ENCODE measurements at places on chromosomes 3 and 15. TPM values are rescaled to one million over a fixed set of nuclear protein-coding genes. Genes with fewer than 3 reads are reported as not detected.

The EHD4 gene
- total RNA-seq: 35.7 TPM

The EPHA3 gene
- 0.09 TPM for total RNA-seq

The SERP1 gene
- 96.1 TPM for total RNA-seq

- DNase-seq: no peak
Observed at GRCh38 chr3:188320757-188321156, 166.8 kb downstream of the LPP start.

The ROBO1 gene
- total RNA-seq: 2.1 TPM

DNA sequence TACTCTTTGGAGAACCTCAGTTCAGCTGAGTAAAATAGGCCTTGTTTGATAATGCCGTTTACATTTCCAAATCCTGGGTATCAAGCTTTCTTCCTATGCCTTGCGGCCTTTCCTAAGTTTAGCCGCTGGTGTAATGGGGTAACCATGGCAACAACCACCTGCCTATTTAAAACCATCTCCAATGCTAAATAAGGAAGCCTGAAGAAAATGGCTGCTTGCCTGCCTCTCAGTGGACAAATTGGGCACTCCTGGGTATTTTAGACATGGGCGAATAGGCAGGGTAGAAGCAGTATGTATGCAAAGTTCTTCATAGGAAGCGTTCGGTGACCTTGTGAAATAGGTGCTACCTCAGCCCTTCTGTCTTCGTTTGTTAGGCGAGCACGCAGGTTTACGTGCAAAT is 122.7 kb downstream of the DGKG start:
- DNase-seq: no peak

DNA sequence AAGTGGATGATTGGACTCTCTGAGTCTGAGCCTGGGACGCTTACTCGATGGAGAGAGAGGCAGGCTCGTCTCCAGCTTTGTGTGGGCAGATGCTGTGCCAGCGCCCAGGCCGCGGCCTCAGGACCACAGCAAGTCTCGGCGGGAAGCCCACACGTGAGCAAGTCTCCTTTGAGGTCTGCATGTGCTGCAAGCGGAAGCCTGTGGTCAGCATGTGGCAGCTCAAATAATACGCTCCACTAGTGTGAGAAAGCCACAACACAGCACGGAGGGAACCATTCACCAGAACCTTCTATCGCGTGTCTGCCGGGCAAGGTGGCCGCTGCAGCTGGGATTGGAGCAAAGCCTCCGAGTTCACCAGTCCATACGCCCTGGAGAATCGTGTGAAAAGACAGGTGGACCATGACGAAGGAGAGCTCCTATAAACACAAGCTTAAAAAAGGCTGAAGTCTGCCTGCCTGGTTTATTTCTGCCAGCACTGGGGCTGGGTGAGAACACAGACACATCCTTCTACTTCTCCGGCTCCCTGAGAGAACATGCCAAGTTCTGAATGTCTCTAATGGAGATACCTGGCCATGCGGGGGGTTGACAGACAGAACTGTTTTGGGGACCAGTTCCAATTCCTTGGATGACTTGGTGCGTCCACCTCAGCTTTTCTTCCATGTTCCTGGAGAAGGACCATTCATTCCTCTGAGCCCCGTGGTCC is 82.0 kb upstream of the LRIG1 start:
- peak; percentile 37 for DNase-seq

GRCh38 chr3:150742679-150743078 is 20.3 kb downstream of the SIAH2 start:
- DNase-seq: no peak

The DUOXA2 gene
- not detected for total RNA-seq

GRCh38 chr3:11982341-11982941 is 21.7 kb upstream of the SYN2 start:
- DNase-seq: no peak

The IQCF5 gene
- total RNA-seq: not detected

DNA sequence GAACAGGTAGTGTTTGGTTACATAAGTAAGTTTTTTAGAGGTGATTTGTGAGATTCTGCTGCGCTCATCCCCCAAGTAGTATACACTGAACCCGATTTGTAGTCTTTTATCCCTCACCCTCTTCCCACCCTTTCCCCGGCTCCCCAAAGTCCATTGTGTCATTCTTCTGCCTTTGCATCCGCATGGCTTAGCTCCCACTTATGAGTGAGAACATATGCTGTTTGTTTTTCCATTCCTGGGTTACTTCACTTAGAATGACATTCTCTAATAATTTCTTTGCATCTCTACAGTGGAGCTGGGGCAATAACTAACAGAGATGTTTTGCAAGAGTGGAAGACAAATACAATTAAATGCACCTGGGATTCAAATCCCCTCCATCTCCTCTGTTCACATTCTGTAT is 93.2 kb downstream of the TP63 start:
- DNase-seq: no peak

The KNG1 gene
- total RNA-seq: not detected

The FSTL1 gene
- total RNA-seq: 0.83 TPM

GRCh38 chr3:58989163-58989562 is 60.7 kb downstream of the CFAP20DC start:
- no peak for DNase-seq

GRCh38 chr3:166663194-166663593 is 716.9 kb downstream of the ZBBX start:
- DNase-seq: no peak

DNA sequence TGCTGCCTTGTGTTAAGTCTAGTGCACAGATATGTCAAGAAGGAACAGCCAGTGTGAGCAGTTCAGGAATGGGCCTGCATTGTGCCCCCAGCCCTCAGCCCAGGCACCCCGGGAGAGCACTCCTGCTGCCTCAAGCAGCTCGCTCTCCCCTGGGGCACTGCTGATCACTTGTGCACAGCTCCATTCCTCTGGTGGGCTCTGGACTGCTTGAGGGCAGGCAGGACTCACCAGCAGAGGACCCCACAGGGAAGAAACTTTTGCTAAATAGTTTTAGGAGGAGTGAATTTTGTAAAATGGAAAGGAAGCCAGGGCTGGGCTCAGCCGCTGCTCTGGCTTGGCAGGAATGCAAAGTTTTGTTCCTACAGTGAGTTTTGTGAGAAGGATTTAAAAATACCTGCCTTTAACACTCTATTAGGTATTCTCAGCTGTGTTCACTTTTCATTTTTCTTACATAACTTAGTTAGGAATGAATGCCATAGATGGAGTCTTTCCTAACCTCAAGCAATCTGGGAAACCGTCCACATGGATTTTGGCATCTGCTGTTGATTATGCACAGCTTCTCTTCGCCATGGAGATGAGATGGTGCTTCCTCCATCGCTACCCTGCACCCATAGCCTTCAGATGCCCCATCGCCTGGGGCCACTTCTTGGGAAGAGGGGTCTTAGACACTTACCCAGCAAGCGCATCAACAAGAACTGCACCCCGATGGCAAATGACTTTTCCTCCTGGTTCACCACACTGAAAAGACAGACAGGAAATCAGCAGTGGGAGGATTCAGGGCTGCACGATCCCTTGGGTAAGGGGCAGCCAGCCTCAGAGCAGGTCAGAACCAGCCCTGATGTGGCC is 42.3 kb upstream of the RAB6B start:
- DNase-seq: no peak

DNA sequence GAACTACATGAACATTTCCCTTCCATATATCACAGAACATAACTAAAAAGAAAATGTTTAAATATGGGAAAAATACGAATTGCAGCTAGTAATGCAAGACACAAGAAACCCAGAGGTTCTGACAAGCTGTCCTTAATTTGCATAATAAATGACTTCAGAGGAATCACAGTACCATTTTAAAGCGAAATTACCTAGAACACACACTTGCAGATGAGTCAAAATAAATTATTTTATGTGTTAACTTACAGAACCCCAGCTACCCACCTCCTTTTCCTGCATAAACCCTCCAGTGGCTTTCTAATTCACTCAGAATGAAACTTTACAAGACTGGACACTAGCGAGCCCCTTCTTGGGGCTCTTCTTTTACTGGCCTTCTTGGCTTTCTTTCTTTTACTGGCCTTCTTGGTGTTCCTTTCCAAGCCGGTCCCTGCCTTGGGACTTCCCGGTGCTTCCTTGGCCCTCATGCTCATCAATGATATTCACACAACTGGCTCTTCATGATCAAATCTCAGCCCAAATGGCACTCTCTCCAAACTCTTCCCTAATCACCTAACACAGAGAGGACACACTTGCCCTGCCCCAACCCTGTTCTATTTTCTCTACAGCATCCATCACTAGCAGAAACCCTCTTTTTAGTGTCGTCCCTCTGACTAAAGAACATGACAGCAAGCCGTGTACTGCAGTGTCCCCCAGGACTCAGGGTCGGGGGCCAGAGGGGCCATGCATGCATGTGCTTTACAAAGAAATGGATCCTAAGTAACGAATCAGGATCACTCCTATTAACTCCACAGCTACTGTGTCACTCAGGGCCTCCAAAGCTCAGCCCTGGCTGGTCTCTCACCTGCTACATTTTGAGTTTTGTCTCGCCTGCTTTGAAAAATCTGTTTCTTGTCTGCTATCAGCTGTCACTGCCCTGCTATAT is 4.8 kb downstream of the CHSY1 start:
- DNase-seq: no peak

GRCh38 chr3:9361691-9362388 is 1.0 kb upstream of the THUMPD3 start:
- DNase-seq: no peak

The TMEM158 gene
- not detected for total RNA-seq

GRCh38 chr3:70818145-70818544 is 505.7 kb upstream of the MDFIC2 start:
- no peak for DNase-seq

The SLTM gene
- 85.9 TPM for total RNA-seq

DNA sequence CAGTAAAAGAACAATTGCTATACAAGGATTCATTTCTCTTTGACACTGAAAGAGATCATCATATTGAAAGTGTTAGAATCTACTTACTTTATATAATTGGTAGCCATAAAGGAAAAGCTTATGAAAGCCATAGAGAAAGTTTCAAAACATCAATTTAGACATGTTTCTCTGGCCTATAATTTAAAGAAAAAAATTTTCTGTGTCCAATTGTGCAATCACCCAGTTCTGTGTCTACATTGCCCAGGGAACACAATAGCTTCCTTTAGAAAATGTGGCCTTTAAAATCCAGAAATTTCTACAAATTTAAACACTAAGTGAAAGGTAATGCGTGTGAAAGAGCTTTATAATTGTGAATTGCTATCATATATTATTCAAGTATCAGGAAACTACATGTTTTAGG is 259.2 kb downstream of the GBE1 start:
- DNase-seq: no peak

The WDR6 gene
- total RNA-seq: 109 TPM

The RTP1 gene
- not detected for total RNA-seq

The CCR9 gene
- not detected for total RNA-seq

The LRTM1 gene
- not detected for total RNA-seq

The SGO1 gene
- 29.4 TPM for total RNA-seq

The CORO2B gene
- 0.11 TPM for total RNA-seq

The PRTG gene
- not detected for total RNA-seq

DNA sequence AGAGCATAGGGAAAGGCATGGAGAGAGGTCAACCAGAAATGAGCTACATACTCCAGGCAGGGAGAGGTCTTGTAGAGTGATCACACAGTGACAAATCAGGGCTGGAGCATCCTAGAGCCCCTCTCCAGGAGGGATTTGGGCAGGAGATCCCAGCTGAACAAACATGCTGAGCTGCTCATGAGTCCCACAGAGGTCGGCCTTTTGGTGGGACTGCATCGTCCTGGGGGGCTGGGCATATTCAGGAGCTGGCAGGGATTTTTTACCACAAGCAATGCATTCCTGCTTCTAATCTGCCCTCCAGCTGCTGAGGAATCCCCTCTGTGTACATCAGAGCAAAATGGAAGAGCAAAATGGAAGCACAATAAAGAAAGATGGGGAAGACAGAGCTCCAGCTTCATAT is 94.9 kb downstream of the NTRK3 start:
- DNase-seq: no peak

- DNase-seq: no peak
Observed at GRCh38 chr15:95558131-95558530, 772.4 kb upstream of the NR2F2 start.

Data from activated CD4-positive, alpha-beta T cell treated with anti-CD3 and anti-CD28 coated beads for 36 hours (primary cell).